KBM-7 (cell line): ENCODE measurements at places on chromosomes 5 and 9.

GRCh38 chr5:119582987-119583386 is 46.4 kb upstream of the FAM170A start:
- DNase-seq, result no peak

- DNase-seq, result no peak
These were observed 148.2 kb upstream of the RAI14 start for GRCh38 chr5:34507933-34508332.

- DNase-seq, result no peak
These were observed 370 bp upstream of the CDH6 start for GRCh38 chr5:31193116-31193515.

DNA sequence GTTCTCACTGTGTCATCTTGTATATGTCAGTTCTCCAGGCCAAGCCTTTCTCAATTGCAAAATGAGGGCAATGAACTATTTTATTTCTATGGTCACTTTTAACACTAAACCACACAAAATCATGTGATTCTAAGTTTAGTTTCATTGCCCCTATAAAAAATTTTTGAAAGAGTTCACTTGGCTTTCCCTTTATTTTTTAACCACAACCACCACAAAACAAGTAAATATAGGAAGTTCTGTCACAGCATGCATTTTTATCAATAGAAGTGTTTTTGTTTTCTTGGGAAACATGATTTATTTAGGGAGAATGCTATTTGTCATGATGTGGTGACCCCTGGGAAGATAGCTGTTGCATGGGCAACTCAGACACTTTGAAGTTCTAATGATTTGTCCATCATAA is 169.1 kb downstream of the CSNK1G3 start:
- no peak for DNase-seq

- no peak for DNase-seq
These were observed 582.0 kb upstream of the TUSC1 start for GRCh38 chr9:26260238-26260637.

DNA sequence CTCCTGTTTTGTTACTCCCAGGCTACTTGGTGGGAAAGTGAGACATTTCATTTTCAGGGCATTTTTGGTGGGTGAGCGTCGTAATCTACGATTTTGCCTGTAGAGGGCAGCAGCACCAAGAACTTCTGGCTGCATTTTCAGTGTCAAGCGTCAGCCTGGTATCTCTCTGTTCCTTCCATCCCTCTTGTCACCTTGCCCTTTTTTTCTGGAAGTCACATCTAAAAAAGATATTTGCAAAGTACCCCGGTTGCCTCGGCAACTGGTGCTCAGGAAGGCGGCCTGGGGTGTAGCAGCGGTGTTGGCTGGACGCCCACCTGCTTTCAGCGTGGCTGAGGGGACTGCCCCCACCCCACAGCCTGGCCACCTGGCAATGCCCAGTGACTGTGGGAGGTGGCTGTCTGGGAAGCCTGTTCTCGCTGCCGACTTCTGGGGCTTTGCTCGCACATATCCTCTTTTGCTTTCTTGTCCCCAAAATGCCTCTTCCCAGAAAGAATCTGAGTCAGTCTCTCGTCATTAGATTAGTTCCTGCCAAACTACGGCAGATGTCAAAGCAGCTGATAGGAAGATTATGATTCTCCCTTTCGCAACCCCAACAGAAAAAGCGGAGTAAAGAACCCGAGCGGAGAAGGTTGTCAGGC is 84.5 kb downstream of the ACER2 start:
- peak; percentile 82 for DNase-seq

DNA sequence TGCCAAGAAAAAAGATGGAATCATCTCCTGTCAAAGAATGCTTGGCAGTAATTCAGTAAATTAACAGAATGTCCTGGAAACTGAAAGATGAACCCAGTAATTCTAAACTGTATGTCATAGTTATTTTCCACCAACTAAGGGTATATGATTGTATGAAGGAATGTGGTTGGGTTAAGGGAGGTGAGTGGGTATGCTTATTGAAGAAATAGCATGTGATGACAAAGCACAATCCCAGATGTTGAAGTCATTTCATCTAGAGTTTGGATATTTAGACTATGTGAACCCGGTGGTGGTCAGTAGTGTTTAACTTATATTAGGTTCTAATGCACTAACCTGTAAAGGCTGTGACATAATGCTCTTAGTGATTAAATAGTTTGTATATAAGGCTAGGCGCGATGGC is 87.3 kb downstream of the CDKN2A start:
- DNase-seq, result no peak

- DNase-seq, result no peak
These were observed 31.8 kb upstream of the PTGS1 start for GRCh38 chr9:122338994-122339393.

GRCh38 chr9:98533132-98533531 is 175.6 kb downstream of the GABBR2 start:
- no peak for DNase-seq

- no peak for DNase-seq
These were observed 576.5 kb downstream of the CSNK1G3 start for GRCh38 chr5:124088289-124089032.

DNA sequence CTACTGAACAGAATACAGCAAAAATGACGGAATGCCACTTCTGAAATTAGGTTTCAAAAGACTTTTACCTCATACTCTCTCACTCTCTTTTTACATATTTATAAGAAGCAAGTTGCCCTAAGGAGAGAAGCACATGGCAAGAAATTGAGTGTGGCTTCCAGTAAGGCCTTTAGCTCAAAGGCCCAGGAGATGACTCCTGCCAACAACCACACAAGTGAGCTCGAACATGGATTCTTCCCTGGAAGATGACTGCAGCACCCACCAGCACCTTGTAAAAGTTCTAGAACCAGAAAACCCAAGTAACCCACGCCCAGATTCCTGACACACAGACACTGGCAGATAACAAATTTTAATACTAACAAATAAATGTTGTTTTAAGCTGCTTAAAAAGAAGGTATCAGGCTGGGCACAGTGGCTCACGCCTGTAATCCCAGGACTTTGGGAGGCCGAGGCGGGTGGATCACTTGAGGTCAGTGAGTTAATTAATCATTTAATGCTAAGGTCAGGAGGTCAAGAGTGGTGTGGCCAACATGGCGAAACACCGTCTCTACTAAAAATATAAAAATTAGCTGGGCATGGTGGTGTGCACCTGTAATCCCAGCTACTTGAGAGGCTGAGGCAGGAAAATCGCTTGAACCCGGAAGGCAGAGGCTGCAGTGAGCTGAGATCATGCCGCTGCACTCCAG is 17.0 kb downstream of the PTBP3 start:
- no peak for DNase-seq

DNA sequence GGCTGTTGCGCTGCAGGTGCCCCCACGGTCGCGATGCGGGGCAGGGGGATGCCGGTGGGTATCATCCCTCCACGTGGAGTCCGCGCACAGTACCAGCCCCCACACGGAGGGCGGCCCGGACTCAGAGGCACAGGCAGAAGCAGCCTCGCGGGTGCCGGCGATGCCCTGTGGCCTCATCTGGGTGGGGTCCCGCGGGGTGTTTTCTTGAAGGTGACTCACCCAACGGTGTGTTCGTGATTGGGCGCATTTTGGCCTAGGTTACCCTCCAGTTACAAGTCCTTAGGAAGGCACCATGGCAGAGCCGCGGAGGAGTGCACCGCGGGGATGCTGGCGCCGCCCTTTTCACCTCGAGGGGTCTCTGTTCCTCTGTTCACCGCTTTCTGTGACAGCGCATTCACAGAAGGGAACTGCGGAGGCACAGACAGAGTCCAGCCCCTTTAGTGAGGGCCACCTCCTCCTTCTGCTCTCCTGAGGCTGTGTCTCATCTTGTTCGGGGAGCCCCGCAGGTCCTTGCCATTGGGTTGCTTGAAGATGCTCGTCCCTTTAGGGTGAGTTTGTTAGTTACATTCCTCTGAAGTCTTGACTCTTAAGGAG is 21.6 kb upstream of the EXOC3 start:
- no peak for DNase-seq

- DNase-seq, result no peak
These were observed 5.6 kb upstream of the RNF44 start for GRCh38 chr5:176542596-176543427.

DNA sequence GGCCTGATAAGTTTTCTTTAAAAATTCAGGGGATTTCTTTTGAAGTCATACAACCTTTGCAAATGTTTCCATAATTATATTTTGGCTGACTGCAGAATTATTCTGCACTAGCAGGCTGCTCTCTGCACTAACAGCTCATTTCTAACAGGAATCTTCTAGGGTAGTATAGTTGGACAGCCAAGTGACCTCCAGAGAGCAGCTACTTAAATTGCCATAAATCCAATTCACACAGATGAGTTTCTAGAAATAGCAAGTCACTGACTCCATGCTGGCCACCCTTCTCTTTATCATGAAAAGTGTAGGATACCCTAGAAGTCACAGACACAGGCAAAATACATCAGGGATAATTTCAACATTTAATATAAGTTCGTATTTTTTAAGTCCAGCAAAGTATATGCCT is 110.9 kb upstream of the TARS1 start:
- DNase-seq, result no peak

DNA sequence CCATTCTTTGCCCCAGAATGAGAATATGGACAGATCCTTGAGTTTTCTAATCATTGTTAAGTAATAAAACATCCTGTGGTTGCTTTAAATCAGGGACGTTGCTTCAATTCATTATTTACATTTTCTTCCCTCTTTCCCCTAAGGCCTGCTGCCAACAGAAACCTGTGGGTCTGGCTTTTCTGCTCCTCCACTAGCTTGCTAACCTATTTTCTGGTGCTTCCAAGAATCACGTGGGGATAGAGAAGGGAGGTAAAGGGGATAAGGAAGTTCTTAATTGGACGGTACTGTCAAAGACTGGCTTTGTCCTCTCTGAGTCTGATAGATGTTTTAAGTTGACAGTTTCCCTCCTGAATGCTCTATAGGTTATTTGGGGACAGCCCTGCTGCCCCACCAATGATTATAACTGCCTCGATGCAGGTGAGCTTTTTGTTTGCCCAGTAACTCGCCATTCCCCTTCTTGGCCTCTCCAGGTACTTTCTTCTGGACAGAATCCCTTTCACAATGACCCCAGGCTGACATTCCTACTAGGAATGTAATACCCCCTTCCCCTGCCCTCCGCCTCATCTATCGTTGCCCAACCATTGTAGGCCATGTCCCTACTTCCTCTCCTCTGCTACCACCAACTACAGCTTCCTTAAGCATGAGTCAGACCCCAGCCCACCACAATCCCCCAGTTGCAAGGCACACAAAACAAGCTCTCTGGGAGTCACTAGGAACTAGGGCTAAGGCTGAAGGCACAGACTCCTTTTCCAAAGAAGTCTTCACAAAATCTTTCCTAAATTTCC is 19.9 kb upstream of the CPEB4 start:
- no peak for DNase-seq

GRCh38 chr5:118862596-118862995 is 125.8 kb downstream of the DTWD2 start:
- no peak for DNase-seq

GRCh38 chr9:127132921-127133647 is 10.6 kb upstream of the ANGPTL2 start:
- no peak for DNase-seq

GRCh38 chr5:37539459-37539858 is 160.3 kb downstream of the WDR70 start:
- DNase-seq, result no peak

DNA sequence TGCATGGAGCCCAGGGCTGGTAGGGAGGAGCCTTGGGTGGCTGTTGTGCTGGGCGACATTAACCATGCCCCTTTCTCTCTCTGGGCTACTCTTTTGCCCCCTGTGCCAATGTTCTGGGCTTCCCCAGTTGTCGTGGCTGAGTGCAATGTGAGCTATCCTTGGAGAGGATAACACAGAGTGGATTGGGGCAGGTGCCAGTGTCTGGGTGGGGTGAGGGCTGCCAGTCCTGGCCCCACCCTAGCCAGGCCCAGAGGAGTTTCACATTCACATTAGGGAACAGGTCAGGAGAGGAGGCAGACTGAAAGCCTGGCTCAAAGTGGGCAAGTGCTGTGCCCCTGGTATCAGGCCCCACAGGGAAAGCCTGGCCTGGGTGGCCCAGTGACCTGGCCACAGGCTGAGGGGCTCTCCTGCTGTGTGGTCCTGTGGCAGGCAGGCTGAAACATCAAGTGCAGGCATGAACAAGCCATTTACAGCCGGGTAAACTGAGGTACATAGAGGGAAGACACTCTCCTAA is 7.5 kb upstream of the NDST1 start:
- no peak for DNase-seq

DNA sequence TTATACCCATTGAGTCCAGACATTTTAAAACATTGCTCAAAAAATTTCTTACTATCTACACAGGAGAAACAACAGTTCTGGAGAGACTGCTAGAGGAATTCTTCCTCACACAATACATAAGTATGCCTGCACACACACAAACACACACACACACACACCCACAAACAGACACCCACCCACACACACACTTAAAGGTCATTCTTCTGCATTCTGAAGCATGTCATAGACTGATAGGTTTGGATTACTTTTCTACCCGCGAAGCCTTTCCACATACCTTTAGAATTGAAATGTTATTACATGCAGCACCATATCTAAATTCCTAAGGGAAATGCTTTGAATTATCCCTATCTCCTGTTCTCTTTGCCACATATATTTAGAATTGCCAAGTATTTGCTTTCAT is 80.2 kb downstream of the FAM174A start:
- DNase-seq, result no peak

GRCh38 chr9:107683566-107683965 is 194.0 kb upstream of the KLF4 start:
- no peak for DNase-seq

DNA sequence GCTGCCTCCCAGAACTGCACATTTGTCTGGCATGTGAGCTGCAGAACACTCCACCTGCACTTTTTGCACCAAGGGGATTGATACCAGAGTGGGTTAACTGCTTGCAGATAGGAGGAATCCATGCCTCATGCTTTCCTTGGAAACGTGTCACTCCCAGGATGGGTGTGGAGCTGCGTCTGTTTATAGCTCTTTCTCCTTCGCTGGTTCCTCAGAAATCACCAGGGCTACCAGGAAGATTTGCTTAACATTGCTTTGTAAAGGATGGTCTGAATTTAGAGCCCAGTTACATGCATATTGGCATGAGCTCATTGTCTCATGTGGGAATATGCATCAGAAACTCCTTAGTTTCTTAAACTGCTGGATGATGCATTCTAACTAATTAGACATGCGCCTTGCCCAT is 234.6 kb downstream of the GADD45G start:
- no peak for DNase-seq

- no peak for DNase-seq
These were observed 10.3 kb downstream of the CNOT8 start for GRCh38 chr5:154868702-154869101.

DNA sequence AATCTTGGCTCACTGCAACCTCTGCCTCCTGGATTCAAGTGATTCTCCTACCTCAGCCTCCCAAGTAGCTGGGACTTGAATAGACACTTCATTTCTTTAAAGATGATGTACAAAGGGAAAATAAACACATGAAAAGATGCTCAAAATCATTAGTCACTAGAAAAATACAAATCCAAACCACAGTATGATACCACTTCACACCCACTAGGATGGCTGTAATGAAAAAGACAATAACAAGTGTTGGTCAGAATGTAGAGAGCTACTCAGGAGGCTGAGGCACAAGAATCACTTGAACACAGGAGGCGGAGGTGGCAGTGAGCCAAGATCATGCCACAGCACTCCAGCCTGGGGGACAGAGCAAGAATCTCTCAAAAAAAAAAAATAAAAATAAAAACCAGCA is 13.0 kb downstream of the F2RL2 start:
- no peak for DNase-seq

GRCh38 chr5:35816881-35817521 is 39.7 kb upstream of the IL7R start:
- no peak for DNase-seq
